Activated CD8-positive, alpha-beta memory T cell treated with anti-CD3 and anti-CD28 coated beads for 1 hour (primary cell): ENCODE measurements at places on chromosomes 11 and 22.

GRCh38 chr11:20095189-20095588 lies 65.1 kb downstream of the DBX1 start:
- DNase-seq, result no peak

DNA sequence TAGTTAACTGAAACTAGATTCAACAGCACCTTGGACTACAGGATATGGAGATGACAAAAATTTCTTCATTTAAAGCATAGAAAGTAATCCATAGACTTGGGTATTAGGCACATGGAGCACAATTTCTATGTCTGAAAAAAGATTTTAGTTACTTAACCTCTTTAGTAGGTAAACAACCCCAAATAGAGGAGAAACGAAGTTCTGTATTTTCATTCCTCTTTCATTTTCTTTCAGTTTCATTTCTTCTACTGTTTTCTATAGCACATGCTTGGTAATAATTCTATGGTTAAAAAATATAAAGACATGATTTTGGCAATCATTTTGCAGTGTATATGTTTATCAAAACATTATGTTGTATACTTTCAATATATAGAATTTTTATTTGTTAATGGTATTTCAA lies 99.5 kb downstream of the CASP12 start:
- DNase-seq, result no peak

- no peak for DNase-seq
These were observed 78.4 kb downstream of the MN1 start for GRCh38 chr22:27723158-27723557.

DNA sequence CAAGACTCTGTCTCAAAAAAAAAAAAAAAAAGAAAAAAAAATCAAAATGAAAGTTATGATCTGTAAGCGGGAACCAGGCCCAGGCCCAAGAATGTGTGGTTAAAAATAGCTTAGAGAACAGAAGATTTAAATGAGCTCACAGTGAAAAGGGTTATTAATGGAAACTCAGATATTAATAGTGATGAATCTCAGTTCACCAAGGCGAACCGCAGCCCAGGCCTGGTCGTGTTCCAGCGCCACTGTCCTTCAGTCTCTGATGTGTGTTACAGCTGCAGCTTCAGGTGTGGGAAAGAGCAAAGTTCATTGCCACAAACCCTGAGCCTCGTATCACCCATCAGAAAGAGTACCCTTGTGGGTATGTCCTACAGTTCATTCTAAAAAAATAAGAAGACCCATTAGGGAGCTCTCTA lies 107.1 kb downstream of the GAB2 start:
- no peak for DNase-seq

GRCh38 chr11:69320326-69320725 lies 26.4 kb downstream of the MYEOV start:
- DNase-seq, result no peak

GRCh38 chr11:33410086-33410765 lies 153.0 kb downstream of the HIPK3 start:
- DNase-seq, result no peak

DNA sequence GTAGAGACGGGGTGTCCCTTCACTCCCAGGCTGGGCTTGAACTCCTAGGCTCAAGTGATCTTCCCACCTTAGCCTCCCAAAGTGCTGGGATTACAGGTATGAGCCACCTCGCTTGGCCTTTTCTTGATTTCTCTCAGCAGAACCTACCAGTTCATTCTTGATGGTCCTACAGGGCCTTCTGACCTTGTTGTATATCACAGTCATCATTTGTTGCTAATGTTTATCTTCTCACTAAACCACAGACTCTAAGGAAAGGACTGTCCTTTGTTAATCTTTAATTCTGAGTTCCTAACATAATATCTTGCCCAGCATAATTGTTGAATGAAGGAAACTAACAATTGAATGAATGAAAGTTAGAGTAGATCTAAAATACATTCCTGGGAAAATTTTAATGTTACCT lies 22.0 kb upstream of the ZC3H12C start:
- no peak for DNase-seq

DNA sequence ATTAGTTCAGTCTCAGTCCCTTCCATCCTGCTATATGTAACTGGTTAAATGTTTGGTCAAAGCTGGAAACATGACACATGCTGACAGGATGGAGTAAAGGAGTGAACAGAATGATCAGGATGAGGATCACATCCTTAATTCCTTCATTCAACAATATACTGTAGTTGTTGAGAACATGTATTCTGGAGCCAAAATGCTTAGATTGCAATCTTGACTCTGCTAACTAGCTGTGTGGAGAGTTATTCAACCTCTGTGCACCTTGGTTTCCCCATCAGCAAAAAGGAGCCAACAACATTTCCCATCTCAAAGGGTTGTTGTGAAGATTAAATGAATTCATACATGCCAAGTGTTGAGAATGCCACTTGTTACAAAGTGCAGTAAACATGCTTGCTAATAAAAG lies 12.8 kb downstream of the ENTHD1 start:
- DNase-seq, result no peak
